Glutamatergic neuron (in vitro differentiated cells): ENCODE measurements at places on chromosomes 3 and 15. TPM values are rescaled to one million over a fixed set of nuclear protein-coding genes. Genes with fewer than 3 reads are reported as not detected.

GRCh38 chr3:197951392-197951990, 1.5 kb downstream of the RPL35A start:
- peaks cover 15% of the 10 kb centered on the region for H3K4me1 ChIP-seq
- peak overlapping the region; percentile 96 for H3K27ac ChIP-seq
- H3K27me3 ChIP-seq: peaks cover 10% of the 10 kb centered on the region
- H3K4me3 ChIP-seq: peak overlapping the region; percentile 99
- H3K36me3 ChIP-seq: no peaks in the 10 kb centered on the region
- no peak for DNase-seq

DNA sequence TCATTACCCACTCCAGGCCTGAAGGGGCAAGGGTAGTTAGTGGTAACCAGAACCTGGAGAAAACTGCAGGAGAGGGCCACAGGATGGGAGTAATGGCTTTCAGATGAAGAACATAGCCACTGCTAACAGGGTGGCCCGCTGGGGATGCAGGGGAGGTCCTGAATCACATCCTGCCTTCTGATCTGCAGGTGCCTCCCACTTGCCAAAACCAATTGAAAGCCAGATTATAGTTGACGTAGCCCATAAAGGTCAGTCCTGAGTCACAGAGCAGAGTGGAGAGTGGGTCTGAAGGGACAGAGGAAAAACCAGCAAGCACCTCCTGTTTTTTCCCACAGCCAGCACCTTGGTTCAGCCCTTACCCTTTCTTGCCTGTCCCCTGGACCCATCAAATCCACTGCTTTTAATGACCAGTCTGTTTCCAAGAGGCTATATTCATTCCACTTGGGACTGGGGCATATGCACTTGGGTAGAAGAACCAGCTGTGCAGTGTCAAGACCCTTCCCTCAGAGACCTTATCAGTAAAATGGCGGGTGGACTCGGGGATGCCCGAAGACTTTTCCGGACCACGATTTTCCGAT, 646 bp upstream of the SLC35G2 start:
- peaks cover 7% of the 10 kb centered on the region for H3K36me3 ChIP-seq
- H3K4me3 ChIP-seq: peak overlapping the region; percentile 92
- peak overlapping the region; percentile 97 for H3K27ac ChIP-seq
- H3K4me1 ChIP-seq: peaks cover 11% of the 10 kb centered on the region
- DNase-seq: peak; percentile 40
- peaks cover 6% of the 10 kb centered on the region for H3K27me3 ChIP-seq

GRCh38 chr3:56124546-56124945, 343.7 kb downstream of the ERC2 start:
- H3K4me1 ChIP-seq: no peaks in the 10 kb centered on the region
- H3K27ac ChIP-seq: no peak overlapping the region
- no peaks in the 10 kb centered on the region for H3K27me3 ChIP-seq
- H3K36me3 ChIP-seq: peaks cover 5% of the 10 kb centered on the region
- H3K4me3 ChIP-seq: no peak overlapping the region

VIPR1 gene
- not detected for total RNA-seq

NEK10 gene
- 1.5 TPM for total RNA-seq

MUC20 gene
- not detected for total RNA-seq

DNA sequence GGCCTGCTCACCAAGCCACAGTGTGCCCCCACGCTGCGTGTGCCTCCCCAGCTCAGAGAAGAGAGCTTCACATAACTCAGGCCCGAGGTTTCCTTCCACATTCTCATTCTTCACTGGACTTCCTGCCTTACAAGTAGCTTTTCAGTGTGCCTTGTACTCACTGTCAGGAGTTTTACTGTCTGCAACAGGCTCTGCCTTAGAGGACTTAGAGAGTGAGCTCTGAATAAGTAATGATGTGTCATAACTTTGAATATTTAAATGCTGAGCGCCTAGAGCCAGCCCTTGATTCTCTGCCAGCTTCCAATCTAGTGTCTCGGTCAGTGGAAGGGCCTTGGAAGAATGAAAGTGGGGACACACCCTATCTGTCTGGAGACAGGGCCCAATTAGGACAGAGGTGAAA, 41.8 kb downstream of the ITGB5 start:
- H3K36me3 ChIP-seq: no peaks in the 10 kb centered on the region
- no peak for DNase-seq
- no peak overlapping the region for H3K27ac ChIP-seq
- H3K4me3 ChIP-seq: no peak overlapping the region
- H3K4me1 ChIP-seq: peaks cover 14% of the 10 kb centered on the region
- peaks cover 4% of the 10 kb centered on the region for H3K27me3 ChIP-seq

- H3K4me1 ChIP-seq: peaks cover 18% of the 10 kb centered on the region
- H3K36me3 ChIP-seq: peaks cover 13% of the 10 kb centered on the region
- H3K27me3 ChIP-seq: no peaks in the 10 kb centered on the region
Observed at GRCh38 chr15:67110361-67110781, 45.0 kb downstream of the SMAD3 start.
